Bronchial epithelial cell (primary cell): ENCODE measurements at places on chromosomes 16 and 17. TPM values are rescaled to one million over a fixed set of nuclear protein-coding genes. Genes with fewer than 3 reads are reported as not detected.

DNA sequence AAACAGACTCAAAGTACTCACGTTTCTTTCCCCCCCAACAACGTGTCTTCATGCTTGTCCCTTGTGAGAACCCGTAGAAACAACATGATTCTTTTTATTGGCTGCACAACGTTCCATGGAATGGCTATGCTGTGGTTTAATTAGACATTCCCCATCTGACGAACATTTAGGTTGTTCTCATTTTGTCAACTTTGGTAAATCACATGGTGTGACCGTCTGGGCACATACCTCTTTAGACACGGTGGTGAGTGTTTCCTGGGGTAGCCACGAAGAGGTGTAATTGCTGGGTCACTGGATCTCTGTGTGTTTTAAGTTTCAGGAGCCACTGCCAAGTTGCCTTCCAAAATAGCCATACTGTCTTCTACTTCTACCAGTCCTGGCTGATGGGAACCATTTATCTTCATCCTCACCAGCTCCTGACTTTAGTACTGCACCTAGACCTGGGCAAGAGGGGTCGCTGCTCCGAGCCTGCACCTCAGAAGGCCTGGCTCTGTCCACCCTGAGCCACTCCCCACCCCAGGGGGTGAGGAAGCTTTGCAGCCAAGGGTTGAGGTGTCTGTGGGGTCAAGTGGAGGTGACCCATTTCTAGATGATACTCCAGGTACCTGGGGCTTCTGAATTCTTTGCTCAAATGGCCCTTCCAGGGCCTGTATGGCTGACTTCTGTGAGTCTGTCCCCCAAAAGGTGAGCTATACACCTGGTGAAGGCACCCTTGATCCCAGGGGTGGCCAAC, 84.7 kb downstream of the IRX5 start:
- no peak for DNase-seq

Gene MLKL
- total RNA-seq = 2.7 and 6.3 TPM in 2 replicates

GRCh38 chr16:79100447-79100846, 500.1 kb downstream of the MAF start:
- DNase-seq = peak; percentile 2

DNA sequence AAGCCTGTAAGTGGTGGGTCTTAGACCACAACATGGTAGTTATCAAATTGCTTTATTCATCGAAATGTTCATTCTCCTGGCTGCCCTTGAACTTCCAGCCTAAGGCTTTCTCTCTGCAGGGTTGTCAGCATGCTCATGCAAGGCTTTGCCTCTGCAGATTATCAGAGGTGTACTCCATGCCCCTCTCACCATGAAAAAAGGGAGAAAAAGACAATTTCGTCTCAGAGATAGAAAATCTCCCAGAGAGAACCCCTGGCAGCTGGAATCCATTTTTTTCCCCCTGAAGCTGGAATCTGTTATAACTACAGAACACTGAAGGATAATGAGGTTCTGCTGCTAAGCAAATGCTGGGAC, 33.9 kb upstream of the METTL9 start:
- no peak for DNase-seq

DNA sequence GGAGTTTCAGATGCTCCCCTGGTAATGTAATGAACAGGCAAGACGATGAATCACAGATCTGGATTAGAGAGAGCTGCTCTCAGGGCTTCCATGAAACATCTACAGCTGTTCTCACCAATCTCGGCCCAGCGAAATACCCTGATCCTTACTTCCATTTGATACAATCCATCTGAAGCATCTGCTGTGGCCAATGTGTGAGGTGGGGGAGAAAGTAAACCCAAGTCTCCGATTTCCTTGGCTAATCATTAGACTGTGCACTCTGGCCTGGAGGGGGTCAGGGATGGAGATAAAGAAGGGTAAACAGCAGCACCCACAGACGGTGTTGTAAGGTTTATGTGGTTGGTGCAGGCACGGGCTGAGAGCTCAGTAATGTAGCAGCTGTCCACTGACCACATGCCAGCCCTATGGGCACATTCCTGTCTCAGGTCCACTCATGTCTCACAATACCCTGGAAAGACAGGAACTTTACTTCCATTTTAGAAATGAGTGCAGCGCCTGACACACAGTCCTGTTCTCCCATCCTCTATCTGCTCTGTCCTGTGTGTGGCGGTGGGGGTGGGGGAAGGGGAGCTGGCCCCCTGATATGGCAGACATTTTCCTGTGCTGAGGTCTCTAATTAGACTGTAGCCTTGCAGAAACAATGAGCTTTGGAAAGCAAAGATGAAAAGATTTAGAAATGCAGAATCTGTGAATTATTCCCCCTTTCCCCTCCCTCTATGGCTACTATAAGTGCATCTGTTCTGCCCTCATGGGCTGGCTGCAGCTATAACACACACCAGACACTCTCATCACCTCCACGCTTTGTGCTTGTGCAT, 48.3 kb upstream of the ERN1 start:
- no peak for DNase-seq

DNA sequence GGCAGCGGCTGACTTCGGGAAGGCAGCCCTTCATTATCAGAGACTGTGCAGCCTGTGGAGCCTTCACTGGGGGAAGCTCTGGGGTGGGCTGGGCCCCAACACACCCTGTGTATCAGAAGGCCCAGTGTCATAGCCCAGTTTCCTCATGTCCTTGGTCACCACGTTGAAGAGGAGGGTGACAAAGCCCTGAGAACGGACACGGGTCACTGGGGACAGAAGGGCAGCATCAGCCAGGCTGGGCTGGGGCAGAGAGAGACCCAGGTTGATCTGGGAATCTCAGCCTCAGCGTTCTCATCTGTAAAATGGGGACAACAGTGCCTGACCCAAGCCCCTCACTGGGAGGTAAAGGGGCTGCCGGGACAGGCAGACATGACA, 19.3 kb downstream of the B9D1 start:
- no peak for DNase-seq

Gene HID1
- 5.5 and 6.4 TPM in 2 replicates for total RNA-seq

DNA sequence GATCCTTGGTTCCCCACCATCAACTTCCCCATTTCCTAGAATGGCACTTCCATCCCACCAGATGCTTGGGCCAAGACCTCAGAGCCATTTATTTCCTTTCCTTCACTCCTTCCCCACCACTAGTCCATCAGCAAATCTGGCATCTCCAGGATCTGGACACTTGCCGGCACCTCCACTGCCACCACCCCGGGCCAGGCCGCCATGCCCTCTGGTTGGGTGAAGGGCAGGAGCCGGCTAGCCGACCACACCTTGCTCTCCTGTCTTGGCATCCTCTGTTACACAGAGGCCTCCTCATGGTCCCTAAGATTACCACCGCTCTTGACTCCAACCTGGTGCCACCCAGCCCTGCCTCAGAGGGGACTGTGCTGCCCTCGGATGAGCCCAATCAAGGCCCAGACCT, 104.5 kb downstream of the RMI2 start:
- no peak for DNase-seq

DNA sequence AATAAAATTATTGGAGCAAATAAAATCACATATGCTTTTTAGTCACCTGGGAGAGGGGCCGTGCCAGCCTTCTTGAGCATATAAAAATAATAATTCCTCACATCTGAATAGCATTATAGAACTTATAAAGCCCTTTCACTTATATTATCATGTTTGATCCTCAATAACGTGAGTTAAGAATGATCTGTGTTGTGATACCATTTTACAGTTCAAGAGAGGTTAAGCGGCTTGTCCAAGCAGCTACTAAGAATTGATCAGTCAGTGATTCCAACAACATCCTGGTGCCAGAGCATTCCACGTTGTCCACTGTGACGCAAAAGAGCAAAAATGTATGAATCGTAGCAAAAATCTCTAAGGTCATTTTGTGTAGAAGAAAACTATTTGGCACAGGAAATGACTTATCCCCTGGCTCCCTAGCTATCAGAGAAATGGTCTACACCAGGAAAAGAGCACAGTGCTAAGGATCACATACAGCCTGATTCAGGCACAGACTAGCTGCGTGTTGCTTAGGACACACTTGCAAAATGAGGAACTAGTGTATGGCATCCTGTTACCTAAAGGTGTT, 33.0 kb downstream of the ANKFN1 start:
- DNase-seq = no peak

GRCh38 chr17:14407541-14407940, 106.7 kb downstream of the HS3ST3B1 start:
- no peak for DNase-seq

Gene ERBB2
- total RNA-seq = 32.1 and 62.3 TPM in 2 replicates

DNA sequence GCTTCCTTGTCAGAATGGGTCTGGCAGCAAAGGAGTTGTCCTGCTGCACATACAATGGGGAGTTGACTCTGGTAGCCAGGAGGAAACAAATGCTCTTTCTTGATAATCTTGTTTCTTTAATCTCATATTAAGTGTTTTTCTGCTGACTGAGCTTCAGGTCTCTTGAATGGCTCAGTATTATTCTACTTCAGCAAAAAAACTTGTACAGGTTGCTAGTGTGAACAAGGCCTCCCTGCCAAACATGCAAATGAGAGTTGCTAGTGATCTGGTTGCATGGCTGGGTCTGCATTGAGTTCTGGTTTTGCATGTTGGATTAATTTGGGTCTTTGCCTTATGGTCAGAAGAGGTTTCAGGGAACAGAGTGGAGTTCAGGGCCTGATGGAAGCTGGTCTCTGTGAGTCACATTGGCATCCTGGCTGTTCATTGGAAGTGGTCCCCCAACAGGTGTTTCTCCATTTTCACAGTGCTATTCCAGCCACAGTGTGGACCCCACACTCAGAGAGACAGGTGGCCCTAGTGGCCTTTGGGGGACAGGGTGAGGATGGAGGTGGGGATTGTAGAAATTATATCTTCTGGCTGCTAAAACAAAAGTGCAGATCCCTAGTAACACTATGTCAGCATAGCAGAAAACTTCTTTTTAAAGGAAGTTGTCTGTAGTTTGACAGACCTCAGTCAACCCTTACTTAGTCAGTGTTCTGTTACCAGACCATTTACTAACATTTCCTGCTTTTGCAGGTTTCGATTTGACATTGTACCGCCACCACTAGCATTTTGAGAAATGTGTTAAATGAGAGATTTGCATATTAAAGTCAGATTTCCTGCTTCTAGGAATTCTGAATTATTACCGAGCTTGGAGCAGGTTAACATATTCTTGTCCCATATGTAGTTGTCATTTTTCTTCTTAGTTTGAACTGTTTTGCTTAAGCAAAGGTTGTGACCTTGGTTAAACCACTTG, 47.1 kb downstream of the EPN2 start:
- no peak for DNase-seq

DNA sequence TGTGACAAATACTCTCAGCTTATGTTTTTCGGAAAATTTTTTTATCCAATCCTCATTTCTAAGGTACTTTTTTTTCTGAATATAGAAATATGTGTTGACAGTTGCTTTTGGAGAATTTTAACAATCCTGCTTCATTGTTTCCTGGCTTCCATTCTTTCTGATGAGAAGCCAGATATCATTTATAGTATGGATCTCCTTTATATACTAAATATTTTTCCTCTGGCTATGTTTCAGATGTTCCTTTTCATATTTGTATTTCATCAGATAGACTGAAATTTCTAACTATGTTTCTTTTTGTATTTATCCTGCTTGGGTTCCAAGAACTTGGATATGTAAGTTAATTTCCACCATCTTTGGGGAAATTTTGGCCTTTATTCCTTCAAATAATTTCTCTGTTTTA, 138.9 kb upstream of the CDH11 start:
- no peak for DNase-seq

Gene SLC16A5
- total RNA-seq = 15.0 and 18.1 TPM in 2 replicates

Gene PRSS22
- 9.2 and 16.9 TPM in 2 replicates for total RNA-seq

DNA sequence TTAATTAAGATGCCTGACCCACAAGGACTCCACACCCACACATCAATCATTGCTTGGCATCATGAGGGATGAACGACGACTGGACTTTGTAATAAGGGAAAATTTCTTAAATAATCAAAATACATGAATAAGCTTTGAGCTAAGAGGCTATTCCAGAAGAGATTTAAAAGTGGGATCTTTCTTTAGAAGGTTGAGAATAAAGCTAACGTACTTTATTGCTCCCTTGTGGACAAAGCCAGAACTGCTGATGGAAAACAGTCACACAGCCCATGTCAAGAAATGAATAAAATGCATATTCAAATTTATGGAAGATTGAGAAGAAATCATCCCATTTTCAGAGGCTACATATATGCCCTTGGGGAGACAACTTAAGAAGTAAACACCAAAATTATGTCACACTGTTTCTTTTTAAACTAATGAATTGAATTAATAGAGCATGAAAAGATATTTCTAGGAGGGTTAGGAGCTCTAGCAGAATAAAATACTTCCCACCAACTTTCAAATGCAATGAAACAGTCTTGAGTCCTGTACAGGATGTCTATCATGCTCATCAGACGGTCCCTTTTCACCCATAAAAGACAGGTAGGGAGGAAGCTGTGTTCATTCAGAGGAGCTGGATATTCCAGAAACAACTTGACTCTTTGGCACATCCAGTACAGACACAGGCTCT, 60.2 kb upstream of the PHOSPHO1 start:
- peak; percentile 33 for DNase-seq

DNA sequence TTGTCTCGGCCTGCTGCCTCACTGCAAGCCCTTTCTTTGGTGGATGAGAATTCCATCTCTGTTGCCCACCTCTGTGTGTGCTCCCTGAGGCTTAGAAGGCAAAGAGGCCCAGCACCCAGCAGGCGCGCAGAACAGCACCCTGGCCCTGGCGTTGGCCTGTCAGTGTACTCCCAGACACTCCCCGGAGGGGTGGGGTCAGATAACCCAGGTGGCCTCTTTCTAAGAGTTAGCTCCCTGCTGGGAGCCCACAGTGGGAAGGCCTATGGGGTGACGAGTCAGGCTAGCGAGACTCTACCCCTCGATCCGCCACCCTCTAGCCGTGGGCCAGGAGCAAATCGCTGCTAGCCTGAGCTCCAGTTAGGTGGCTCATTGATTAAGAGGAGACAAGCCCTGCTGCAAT, 38.1 kb downstream of the SRL start:
- no peak for DNase-seq

DNA sequence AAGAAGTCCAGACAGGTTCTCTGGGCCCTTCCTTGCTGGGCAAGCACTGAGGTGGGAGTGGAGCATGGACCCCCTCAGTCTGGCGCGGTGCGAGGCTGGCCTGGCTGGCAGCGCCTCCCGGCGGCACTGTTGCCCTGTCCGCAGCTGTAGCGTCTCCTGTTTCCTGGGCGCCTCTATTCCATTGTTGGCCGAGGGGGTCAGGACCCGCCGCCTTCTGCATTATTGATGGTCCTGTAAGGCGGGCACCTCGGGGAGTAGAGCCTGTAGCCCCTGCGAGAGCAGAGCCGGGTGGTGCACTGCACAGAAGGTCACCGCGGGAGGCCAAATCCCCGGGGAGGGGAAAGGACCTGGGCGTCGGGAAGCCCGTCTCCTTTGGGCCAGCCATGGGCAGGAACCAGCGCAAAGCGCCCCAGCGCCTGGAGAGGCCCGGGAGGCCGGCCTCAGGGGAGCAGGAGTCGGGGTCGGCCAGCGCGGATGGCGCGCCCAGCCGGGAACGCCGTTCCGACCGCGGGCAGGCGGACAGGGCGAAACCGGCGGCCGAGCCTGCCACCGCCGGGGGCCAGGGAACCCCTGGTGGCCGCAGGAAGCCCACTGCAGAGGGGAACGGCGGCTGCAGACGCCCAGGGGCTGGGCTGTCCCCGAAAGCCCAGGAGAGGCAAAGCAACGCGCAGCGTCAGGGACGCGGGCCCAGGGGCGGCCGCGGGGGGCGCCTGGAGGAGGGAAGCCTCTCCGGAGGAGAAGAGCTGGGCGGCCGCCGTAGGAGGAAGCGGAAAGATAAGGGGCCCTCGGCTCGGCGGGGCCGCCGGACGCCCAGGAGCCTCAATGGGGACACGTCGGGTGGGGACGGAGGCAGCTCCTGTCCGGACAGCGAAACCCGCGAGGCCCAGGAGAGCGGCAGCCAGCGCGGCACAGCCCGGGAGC, at the start of gene MYO15B:
TSS of gene MYO15B (plus strand) at position 126 of the 921 bp plus-strand sequence. CDS start at position 384, 258 bp downstream.
- DNase-seq = no peak
